ENCODE measurements at places on chromosomes 2 and 18.

- DNase-seq, result no peak
These were observed 14.7 kb downstream of the CUL3 start for GRCh38 chr2:224570328-224570993.

DNA sequence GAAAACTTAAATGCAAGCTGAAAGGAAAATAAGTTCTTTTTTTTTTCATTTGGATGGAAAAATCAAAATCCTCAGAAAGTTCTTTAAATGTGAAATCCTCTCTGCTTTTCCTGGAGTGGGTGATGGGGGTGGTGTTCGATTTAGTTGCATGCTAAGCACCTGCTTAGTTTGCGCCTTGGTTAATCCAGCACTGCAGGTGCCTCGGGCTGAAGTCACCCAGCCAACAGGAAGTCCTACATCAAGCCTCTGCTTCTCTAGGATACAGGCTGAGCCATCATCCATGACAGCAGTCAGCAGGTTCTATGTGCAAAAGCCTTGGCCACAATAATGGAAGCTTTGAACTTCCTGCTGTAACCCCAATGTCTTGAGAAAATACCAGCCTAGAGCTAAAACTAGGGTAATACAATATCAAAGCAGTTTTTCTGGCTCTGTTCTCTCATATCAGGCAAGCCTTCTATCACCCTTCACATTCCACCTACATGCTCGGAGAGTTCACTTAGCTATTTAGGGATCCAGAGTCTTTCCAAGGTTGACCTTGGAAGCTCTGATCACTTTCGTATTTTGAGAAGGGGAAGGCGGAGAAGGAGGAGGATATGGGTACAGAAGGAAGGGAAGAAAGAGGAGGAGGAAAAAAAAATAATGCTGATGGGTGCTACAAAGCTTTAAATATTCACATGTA lies 116.1 kb upstream of the LRRTM1 start:
- DNase-seq, result no peak

DNA sequence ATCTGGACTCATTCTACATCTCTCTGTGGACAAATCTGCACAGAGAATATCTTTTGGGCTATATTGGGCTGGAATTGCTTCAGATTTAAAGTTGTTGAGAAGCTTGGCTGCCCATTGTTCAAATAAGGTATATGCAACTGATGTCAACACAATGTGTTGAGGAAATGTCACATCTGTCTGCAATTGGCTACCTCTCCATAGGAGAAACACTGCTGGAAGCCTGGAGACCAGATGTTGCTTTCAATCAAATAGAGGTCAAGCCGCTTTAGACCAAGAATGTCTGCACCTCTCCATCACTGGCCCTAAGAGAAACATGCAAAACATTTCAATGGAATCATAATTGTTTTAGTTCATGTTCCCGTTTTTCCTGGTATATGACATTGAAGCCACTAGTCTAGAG lies 720.2 kb downstream of the SLC4A3 start:
- no peak for DNase-seq

DNA sequence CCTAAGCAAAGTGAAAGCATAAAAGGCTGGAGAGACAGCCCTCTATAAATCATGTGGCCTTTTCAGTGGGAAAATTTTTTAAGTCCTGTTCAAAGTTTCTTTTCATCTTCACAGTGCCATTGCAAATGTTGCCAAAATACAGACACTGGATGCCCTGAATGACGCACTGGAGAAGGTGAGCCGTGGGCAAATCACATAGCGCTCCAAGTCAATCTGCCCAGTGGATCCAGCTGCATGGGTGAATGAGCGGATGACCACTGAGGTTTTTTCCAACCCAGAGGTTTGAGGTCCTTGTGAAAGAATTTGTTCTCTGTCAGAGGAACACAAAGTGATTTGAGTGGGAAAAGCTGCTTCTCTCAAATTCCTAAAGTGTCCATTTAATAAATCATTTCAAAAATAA lies 11.8 kb downstream of the DAPL1 start:
- no peak for DNase-seq

GRCh38 chr2:151862700-151863099 lies 34.5 kb upstream of the ARL5A start:
- DNase-seq, result no peak

DNA sequence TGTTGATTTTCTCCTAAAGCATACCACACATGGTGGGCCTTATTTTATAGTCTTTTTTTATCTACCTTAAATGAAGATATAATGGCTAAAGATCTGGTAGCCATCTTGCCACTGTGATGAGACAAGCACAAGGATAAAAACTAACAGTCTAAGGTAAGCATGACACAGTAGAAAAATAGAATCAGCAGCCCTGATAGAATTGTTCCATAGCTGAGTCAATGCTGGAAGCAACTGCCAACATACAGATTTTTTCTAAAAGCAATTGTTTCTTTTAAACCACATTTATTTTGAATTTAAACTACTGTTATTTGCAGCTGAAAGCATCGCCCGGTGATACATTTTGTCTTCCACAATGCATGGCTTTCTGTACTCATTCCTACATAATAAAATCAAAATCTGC lies 1091.5 kb upstream of the CHAC2 start:
- DNase-seq, result no peak

DNA sequence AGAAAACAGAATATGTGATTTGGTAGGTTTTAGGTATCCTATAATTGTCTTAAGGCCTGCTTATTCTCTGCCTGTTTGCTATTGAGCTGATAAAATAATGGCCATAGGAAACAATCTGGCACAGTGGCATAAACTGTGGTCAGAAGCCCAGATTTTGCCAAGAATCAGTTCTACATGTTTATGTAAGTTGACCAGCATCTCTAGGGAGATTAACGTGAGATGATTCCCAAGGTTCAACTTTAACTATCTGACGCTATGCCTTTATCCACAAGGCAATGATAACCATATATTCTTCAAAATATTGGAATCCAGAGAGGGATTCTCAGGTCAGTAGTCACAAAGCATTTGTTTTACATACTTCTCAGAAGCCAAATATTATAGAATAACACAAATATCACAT lies 25.6 kb downstream of the AP1S3 start:
- no peak for DNase-seq

- no peak for DNase-seq
These were observed 34.7 kb upstream of the MARCHF7 start for GRCh38 chr2:159677654-159678053.

DNA sequence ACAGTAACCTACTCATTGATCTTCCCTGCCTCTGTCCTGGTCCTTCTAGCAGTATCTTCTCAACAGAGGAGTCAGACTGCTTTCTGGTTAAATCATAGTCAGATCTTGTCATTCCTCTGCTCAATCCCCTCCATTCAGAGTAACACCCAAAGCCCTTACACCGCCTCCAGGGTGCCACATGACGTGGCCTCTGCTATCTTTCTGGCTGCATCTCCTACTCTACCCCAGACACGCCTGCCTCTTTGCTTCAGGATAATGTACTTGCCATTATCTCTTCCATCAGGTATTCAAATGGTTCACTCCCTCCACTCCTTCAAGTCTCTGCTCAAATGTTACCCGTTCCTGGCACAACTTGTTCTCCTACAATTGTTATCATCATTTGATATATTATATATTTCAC lies 36.3 kb upstream of the ACVR2A start:
- no peak for DNase-seq

DNA sequence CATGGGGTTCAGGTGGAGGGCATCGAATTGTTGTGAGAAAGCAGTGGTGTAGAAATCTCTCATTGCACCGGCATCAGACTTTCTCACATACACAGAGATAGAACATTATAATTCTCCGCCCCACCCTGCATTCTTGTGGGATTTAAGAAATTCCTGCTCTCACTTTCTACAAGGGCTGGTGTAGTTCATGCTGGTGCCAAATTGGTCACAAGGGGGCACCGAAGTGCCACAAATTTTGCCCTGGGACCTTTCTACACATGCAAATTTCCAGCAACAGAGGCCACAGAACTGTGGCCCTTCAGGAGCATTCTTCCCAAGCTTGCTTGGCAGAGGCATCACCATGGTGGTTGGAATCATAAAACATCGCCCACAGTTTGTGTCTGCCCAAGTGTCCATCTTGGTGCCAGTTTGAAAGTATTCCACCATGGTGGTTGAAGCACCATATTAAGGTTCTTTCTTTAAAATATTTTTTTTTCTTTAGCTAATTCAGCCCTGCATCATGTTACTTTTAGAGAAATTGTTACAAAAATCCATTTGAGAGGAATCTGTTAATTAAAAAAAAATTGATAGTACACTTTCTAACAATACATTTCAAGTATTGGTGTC lies 521.2 kb upstream of the FANCL start:
- peak; percentile 2 for DNase-seq

DNA sequence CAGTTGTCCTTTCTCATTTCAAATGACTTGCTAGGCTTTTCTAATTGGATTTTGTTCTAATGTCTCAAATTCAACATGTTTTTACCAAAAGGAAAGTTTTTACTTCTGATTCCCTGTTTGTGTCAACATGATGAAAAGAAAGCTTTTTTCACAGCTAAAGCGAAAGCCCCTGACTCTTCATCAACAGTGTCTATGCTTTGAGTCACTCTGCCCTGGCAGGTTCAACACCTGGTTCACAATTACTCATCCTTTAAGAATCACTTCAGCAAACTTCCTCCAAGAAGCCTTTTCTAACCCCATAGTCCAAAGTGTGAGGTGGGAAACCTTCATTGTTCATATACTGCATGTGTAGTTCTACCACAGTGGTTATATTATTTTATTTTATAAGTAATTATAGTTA lies 7.6 kb upstream of the DSG2 start:
- DNase-seq, result no peak

- no peak for DNase-seq
These were observed 100.4 kb upstream of the FZD5 start for GRCh38 chr2:207869784-207870778.

DNA sequence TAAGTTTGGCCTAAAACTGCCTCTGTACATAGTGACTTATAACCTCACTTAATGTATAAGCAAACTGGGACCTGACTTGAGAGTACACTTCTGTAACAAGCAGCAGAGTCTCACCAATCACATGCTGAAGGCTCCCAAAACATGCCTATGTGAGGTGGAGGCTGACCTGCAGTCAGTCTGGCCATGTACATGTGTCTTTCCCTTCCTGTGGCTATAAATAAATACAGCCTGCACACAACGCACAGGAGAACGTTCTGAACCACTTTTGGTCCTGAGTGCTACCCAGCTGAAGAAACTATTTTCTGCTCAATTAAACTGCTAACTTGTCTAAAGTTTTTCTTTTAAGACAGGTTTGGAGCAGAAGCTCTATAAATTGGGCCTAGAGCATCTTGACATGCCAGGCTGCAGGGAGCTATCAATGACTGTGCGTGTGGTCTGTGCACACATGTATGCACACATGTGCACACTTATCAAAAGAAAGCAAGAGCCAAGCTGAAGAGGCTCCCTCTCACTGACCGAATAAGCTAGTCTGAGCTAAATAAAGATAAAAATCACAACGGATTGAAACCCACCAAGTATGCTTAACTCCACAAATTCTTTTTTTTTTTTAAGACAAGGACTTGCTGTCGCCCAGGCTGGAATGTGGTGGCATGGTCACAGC lies 15.0 kb downstream of the RNASEH1 start:
- no peak for DNase-seq

DNA sequence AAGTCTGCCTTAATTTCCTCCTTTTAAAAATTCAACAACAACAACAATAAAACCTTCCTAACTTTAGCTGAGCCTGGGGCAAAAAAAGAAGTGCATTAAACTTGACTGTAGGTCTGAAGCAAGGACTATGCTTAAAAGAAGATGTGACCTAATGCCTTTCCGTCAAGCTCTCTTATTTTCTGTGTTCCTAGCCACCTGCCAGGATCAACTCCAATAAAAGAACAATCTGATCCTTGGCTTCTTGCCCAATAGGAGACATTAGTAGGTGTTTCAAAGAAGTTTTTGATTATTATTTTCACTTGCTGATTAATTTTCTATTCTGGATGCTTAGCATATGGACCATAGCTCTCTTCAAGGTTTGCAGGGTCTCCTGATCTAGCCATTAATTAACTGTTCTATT lies 237.5 kb downstream of the STK39 start:
- DNase-seq, result no peak

- DNase-seq, result no peak
These were observed 114.3 kb downstream of the DIS3L2 start for GRCh38 chr2:232075859-232076258.

GRCh38 chr2:156199588-156199987 lies 132.9 kb downstream of the NR4A2 start:
- no peak for DNase-seq
